ENCODE measurements at places on chromosomes 2 and 18.

DNA sequence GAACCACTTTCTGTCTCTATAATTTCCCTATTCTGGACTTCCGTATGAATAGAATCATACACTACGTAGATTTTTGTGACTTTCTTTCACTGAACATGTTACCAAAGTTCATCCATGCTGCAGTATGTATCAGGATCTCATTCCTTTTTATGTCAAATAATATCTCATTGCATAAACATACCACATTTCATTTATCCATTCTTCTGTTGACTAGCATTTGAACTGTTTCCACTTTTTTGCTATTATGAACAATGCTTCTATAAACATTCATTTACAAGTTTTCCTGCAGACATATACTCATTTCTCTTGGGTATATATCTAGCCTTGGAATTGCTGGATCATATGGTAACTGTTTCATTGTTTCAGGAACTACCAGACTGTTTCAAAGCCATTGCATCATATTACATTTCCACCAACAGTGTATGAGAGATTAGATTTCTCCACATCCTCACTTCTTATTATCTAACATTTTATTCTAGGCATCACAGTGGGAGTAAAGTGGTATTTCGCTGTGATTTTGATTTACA lies 186.2 kb downstream of the DYM start:
- no peak for DNase-seq

DNA sequence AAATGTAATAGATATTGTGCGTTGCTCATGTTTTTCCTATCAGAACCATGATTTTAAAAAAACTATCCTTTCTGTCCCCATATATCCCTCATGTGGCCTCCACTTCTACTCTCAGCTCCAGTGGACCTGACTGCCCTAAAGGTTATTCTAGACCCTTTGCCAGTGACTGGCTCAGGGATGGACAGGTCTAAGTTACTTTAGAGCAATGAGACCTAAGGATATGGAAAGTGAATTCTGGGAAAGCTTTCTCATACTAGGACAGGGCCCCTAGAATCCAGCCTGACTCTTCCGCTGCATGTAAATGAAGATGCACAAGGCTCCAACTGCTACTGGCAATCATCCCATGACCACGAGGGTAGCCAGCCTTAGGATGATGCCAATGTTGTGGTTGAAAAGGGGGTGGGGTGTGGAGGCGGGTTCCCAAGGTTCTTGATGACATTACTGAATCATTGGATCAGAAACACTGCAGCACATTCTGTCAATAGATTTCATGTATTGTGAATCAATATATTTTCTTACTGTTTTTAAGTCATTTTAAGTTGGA lies 21.3 kb downstream of the C2orf69 start:
- DNase-seq: no peak

DNA sequence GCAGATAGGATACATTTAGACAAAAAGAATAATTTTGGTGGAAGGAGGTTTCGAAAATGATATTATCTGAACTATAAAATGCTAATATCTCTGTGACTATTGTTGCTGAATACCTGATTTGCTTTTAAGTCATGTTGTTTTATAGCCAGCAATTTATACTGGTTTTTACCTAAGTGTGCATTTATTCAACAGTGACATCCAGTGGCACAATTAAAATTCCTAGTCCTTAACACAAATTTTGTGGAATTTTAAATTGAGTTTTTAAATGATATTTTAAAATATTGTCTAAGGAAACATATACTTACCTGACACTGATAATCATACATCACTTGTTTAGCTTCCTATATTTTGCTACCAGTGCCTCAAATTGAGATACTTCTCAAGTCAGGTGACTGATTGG lies 144.8 kb downstream of the ARHGAP28 start:
- DNase-seq: no peak

DNA sequence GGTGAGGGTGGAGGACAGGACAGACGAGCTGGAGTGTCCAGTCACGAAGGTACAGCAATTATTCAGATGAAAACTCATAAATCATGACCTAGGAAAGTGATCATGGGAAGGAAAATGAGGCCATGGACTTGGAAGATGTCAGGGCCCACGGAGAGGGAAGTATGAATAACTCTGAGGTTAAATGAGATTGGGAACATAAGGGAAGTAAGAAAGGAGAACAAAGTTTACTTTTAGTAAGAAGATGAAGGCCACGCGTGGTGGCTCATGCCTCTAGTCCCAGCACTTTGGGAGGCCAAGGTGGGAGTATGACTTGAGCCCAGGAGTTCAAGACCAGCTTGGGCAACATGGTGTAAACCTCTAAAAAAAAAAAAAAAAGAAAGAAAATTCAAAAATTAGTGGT lies 56.2 kb downstream of the AQP4 start:
- no peak for DNase-seq

DNA sequence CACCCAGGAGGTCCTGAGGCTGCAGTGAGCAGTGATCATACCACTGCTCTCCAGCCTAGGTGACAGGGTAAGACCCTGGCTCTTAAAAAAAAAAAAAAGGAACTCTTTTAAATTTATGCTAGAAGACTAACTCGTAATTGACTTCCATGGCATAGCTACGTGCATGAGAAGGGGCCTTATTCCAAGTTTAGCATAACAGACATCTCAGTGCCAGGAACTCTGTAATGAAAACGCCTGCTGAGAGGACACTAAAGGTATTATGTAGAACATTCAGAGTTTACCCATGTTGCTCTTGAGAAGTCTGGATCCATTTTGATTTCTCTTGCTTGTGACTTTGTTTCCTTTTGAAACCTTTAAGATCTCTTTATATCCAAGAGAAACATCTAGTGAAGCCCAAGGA lies 276.0 kb downstream of the ZNF407 start:
- DNase-seq: no peak

DNA sequence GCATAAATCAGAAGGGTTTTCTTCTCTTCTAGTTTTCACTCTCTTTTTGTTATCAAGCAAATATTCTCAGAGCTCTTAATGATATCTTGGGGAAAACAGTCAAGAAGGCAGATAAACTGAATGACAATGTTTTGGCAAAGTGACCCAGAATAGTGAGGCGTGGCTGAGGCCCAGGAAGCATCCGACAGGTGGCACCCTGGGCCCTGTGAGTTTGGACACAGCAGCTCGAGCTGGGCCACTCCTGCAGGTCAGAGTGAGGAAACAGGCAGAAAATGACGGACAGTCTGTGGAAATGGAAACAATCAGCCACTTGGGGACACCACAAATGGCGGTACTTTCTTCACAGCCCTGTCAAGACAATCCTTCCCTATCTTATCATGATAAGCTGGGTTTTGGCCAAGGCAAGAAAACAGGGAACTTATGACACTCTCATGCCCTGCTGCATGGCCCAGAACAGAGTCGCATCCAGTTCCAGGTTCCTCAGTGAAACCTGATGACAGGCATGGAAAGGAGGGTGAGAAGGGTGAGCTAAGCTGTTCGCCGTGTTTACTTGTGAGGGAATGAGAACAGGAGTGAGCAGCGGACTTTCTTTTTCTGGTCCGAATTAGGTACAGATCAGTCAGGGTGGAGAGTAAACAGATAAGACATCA lies 32.1 kb downstream of the MRPL44 start:
- no peak for DNase-seq

DNA sequence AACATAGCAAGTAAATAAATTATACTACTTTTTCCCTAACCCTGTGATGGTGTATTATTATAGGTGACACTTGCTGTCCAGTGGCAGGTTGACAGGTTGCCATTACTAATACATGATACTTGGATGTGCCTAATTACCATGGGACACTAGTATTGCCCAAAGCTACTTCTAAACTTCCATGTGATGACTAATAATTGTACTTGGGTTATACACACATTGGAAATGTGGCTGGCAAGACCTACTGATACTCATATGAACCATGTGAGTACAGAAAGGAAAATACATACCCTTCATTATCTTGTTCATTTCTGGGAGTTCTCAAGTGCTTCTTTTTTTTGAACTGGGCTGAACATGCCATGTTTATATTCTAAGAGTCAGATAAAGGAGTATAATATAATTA lies 156.4 kb downstream of the IKZF2 start:
- DNase-seq: no peak

GRCh38 chr18:63994783-63995399 lies 25.0 kb downstream of the SERPINB8 start:
- DNase-seq: no peak

DNA sequence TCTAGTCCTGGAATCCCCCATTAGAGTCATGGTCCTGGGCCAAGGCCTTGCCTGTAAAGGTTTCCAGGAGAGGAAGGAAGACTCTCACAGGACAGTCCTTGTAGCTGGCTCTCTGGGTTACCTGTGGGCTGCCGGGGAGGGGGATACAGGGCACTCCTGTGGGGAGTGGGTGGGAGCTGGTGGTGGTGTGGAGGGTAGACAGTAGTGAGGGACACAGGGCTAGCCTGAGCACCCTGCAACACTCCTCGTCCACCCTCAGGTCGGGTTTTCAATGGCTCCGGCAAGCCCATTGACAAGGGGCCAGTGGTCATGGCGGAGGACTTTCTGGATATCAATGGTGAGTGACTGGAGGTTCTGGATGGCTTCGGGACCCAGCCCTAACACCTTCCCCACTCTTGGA lies 19.7 kb upstream of the ANKRD53 start:
- DNase-seq: no peak

DNA sequence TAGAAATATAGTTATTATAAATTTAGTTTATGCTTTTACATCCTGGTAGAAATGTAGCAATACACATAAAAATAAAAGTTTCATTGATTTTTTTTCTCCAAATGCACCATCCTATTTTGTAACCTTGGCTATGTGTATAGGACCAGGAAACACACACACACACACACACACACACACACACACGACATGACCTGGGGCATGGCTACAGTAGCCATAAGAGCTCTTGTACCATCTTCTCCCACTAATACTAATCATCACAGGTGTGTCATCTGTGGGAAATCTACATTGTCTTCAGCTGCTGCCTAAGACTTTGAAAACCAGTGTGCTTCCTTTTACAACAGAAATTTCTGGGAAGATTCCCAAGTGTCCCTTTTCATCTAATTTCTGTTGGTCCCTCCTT lies 144.3 kb downstream of the MCFD2 start:
- DNase-seq: no peak

DNA sequence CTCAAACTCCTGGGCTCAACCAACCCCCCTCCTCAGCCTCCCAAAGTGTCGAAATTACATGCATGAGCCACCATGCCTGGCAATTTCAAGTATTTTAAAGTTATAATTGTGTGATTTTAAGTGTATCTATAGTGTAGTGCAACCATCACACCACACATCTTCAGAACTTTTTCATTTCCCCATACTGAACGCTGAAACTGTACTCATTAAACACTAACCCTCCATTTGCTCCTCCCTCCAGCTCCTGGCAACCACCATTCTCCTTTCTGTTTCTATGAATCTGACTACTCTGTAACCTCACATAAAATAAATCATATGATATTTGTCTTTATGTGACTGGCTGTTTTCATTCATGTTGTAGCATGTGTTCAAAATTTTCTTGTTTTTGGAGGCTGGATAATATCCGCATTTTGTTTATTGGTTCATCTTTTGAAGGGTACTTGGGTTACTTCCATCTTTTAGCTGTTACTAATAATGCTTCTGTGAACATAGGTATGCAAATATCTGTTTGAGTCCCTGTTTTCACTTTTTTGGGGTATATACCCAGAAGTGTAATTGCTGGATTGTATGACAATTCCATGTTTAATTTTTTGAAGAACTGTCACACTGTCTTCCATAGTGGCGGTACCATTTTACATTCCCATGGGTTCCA lies 188.2 kb downstream of the PLCL1 start:
- DNase-seq: no peak

DNA sequence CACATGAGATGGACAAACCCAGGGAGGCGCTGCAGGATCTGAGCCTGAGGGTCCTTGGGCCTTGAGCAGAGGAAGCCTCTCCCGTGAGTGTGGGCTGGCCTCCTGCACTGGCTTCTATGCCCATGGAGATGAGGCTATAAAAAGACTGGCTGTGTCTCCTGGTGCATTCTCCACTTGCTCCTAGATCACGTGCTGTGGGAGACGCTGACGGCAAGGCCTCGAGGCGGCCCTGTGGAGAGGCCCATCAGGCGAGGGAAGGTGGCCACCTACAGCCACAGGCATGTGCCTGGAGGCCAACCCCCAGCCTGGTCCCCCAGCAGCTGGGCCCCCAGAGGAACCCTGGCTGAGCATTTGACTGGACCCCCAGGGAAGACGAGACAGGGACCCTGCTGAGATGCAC lies 198.9 kb downstream of the TWIST2 start:
- DNase-seq: no peak

DNA sequence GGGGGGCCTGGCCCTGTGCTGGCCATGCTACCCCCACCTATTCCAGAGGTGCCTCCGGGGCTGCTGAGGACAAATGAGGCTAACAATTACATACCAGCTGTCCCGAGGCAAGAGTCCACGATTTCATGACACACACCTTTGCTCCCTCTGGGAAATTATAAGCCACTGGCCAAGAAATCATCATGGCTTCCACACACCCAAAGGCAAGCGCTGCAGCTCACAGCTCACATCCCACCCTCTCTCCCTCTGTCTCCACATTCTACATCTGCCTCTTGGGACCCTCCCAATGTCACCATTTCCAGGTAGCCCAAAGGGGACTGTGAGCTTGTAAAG lies 134.4 kb downstream of the HDAC4 start:
- DNase-seq: no peak

DNA sequence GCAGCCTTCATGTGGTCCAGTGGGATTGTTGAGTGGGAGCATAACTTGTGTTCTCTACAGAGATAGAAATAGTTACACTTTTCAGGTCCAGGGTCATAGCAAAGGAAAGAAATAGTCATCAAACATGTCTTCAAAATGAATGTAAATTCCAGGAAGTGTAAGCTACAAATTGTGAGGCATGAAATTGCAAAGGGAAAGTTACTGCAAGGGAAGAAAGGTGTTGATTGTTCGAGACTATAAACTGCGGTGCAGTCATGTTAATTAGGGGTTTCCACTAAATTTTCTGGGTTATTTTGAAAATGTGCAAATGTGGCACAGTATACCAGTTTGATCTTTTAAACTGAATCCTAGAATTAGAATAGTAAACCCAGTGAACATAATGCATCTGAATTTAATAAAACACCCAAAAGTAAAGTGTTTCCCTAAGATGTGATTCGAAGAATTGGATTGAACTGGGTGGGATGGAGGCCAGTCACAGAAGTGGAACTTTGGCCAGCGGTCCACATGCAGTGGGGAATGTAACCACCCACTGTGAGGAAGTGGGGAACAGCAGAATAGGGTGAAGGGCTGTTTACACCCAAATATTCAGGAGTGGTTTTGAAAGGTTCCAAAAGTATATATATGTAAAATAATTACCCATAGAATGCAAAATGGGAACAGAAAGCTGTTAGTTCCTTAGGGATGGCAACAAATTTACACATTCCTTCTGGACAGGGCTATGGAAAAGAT lies 126.5 kb upstream of the CCDC68 start:
- DNase-seq: no peak

GRCh38 chr2:71456617-71457016 lies 3.3 kb downstream of the DYSF start:
- no peak for DNase-seq

DNA sequence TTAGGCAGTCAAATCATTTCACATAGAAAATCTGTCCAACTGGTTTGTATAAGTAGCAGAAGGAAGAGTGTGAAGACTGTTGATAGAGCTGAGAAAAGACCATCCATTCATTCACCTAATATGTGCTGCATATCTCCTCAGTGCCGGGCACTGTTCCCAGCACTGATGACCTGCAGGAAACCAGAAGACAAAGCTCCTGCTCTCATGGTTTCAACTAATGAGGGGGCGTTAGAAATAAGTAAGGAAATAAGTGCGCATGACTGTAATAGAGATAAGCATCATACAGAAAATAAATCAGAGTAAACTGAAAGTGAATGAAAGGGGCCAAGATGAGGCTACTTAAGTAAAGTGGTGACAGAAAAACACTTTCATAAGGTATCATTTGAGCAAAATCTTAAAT lies 427.5 kb upstream of the CDH20 start:
- no peak for DNase-seq

All from stimulated activated CD8-positive, alpha-beta memory T cell treated with anti-CD3 and anti-CD28 coated beads, Interleukin-4, amount 100 ng/mL, for 1 hour (primary cell).